Stimulated activated CD4-positive, alpha-beta T cell treated with anti-CD3 and anti-CD28 coated beads, TNF-alpha, amount 100 ng/mL, for 48 hours (primary cell): ENCODE measurements at places on chromosomes 2 and 18.

DNA sequence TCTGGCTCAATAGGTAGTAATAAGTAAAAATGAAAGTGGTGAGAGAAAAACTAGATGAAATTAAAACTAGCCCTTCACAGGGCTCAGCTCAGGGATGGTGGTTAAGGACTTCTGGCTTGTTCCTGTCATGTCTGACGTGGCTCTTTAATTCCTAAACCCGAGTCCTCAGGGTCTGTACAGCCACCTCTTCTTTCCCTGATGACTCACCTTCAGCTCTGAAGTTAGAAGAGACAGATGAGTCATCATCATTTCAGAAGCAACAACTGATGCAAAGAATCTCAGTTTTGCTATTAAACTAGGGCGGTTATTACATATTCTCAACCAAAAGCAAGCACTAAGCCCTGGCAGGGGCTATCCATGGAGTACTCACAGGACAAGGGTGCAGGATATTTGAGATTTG, 24.0 kb upstream of the ITGB6 start:
- no peak for DNase-seq

GRCh38 chr2:72051971-72052505, 95.6 kb downstream of the CYP26B1 start:
- no peak for DNase-seq

DNA sequence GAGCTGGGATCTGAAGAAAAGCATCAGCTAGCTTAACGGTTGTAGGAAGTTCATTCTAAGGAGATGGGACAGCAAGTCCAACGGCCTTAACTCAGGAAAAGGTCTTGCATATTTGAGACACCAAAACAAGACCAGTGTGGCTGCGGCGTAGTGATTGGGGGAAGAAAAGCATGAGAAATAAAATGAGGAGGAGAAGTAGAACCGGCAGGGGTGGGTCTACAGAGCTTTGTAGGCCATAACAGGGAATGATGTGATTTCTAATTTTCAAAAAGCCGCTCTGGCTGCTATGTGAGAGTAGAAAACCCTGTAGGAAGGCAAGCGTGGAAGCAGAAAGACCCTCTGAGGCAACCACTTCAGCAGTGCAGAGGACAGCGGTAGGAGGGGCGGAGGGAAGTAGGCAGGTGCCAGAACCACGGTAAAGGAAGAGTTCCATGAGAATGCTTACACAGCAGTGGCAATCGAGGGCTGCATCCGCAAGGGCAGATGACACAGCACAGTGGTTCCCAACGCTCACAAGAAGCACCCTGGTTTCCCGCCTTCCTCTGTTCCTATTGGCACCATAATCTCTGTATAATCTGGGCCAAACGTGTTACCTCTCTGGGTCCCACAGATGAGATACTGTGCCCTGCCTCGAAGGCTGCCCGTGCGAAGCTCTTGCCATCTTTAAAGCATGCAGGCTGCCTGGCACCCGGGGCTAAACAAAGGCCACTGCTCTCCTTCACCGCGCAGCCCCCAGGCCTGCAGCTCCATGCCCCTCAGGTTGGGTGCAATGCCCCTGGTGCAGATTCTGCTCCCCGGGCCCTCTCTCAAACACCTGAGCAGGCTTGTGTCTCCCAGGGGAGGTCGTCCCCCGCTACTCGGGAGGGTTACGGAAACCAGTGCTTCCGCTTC, 795 bp downstream of the ANKRD39 start:
- no peak for DNase-seq

GRCh38 chr2:107569496-107569895, 257.2 kb upstream of the RGPD4 start:
- DNase-seq = no peak

DNA sequence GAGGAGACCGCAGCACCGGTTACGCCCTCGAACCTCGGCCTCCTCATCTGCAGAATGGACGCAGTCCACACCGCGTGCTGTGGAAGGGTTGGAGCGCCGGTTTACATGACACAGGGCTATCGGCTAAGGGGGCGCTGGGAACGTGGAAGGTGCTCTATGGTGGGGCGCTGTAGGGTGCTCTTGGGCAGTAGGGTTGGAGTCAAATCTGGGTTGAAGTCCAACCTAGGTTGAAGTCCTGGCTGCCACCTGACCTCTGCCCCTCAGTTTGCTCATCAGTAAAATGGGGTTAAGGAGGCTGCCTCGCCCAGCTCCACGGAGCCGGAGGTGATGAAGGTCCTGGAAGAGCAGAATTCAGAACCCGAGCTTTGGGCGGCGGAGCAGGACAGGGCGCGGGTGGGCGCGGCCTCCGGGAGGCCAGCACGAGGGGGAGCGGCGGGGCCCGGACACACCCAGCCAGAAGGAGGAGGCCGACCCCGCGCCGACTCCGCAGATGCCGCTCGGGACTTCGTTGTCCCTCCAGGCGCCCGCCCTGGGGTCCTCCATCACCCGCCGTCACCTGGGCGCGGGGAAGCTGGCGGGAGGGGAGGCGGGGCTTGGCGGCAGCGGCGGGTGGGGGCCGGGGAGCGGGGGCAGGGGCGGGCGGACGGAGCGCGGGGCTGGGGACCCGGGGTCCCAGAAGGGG, 558 bp upstream of the GAREM2 start:
- no peak for DNase-seq

DNA sequence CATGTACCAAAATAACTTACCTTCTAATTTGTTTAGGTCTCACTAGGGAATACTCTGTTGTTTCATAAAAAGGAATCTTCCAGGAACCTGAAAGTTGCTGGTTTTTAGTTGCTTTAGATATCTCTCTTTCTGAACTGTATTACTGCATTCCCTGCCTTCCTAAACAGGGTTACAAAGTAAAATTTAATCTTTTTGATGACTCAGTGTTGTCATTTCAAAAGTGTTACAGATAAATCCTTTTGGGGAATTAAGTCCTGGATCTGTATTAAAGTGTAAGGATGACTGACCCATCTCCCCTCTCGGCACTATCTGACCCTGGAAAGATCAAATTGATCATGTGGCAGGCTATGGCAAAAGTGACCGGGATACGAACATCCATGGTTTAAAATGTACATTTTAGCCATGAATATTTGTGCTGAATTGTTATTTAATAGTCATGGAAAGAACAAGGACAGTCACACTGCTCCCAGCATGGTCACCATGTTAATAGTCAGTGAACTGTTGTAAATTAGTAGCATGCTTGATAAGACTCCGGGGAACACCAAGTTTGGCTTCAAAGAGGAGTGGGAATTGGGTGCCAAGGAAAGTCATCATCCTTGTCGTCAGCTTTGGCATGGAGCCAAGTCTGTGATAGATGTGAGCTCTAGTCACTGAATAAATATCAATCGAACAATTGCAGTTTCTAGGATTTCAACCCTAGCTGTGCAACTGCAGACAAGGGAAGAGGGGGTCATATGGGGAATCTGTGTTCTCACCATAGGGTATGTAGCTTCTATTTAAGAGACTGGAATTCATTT, 4.2 kb downstream of the PLEKHA3 start:
- DNase-seq = no peak

- DNase-seq = no peak
Observed at GRCh38 chr2:175107146-175107545, 60.9 kb downstream of the ATF2 start.

DNA sequence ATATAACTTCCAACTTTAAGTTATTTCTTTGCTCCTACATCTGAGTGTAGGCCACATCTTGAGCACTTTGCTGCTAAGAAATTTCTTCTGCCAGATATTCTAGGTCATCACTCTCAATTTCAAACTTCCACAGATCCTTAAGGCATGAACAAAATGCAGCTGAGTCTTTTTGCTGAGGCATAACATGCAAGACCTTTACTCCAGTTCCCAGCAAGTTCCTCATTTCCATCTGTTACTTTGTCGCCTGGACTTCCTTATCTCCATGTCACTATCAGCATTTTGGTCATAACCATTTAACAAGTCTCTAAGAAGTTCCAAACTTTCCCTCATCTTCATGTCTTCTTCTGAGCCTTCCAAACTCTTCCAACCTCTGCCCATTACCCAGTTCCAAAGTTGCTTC, 1077.3 kb upstream of the TMEFF2 start:
- no peak for DNase-seq

DNA sequence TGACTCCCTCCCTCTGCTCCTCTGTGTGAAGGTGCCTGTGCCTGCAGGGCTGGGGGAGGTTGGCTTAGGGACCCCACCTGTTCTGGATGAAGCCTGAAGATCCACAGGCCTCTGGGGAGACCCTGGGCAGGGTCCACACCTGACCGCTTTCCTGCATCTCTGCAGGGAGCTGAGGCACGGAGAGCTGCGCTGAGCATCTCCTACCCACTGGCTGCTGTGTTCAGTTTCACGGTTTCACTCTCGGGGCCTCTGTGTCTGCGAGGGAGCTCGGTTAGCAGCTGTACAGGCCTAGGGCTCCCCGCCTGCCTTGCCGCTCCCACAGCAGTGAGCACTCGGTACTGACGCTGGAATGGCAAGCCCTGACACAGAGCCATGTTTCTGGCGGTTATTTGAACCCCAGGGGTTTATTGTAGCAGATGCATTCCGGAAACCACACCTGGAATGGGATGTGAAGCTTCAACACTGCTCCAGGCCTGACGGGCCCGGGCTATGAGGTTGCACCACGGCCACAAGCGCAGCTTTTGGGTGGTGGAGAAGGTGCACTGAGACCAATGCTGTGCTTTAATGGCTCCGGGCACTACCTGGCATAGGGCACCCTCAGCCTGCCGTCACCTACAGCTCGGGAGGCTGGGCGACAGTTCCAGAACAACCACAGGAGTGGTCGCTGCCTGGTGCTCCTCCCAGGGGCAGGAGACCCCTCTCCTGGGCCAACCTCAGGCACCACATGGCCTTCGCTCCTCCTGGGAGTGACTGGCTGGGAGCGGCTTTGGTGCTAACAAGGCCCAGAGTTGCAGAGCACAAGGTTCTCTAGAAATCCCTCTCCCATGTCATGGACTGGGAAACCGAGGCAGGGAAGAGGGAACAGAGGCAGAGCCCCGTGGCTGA, 257.9 kb downstream of the NDUFA10 start:
- DNase-seq = no peak

DNA sequence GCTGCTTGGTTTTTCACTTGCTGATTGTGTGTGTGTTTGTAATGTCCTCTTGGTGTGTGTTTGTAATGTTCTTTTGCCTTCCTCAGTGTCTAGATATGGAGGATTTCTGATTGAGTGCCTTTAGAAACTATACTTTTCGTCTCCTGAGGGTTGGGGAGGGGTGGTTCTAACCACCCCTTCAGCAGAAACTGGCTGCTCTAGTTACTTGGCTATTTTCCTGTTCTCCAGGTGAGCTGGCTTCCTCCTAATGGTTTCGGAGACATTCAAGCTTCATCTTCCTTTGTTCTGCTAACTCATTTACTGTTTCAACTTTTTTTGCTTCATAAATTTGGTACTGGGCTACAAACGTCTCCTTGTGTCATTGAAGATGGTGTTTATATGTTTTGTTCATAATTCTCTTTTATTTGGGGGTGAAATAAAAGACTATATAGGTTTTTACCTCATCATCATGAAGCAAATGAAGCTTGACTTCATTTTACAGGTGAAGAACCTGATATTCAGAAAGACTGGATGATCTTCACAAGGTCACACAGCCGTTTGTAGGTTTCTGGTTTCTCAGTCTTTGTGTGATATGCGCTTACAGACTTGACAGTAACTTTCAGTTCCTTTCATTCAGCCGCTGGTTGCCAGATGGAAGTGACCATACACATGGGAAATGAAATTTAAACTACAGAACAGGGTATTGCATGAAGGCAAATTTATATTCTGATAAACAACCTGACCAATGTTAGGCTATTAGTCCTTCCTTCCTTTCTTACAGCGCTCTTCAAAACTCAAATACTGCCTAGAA, 238.5 kb downstream of the GALR1 start:
- DNase-seq = no peak

DNA sequence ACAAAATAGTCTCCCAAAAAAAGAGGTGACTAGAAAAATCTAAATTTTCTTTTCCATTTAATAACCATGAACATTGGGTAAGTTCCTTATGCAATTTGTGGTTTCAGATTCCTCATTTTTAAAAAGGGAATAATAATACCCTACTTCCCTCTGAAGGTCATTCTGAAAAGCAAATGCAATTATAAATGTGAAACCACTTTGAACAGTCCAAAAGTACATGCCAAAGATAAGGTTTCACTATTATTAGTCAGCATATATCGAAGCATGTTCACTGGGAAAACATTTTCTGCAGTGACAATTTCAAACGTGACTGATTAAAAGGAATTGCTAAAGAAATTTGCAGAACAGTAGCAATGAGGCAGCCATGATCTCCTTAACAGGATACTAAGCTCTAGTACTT, 100.1 kb upstream of the RNF152 start:
- DNase-seq = no peak

- no peak for DNase-seq
Observed at GRCh38 chr2:118844261-118845004, 3.0 kb downstream of the EN1 start.

- DNase-seq = no peak
Observed at GRCh38 chr2:238174701-238175100, 15.9 kb downstream of the ERFE start.

DNA sequence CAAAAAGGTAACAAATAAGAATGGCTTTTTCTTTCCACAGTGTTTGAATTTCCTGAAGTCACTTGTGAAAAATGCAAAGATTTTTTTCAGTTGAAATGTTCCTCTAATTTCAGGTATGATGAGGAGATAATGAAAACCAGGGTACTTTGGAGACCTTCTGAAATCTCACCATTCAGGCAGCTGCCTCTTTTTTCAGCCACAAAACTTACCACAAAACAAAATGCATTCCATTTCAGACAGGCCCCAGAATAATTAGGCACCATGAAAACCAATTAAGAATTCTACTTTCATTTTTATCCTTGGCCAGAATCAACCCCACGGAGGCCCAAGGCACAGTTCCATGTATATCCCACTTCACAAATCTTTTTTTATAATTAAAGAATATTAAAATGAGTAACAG, 880.3 kb upstream of the ACVR2A start:
- no peak for DNase-seq

- DNase-seq = no peak
Observed at GRCh38 chr18:49177812-49178211, 227.0 kb upstream of the SMAD7 start.

DNA sequence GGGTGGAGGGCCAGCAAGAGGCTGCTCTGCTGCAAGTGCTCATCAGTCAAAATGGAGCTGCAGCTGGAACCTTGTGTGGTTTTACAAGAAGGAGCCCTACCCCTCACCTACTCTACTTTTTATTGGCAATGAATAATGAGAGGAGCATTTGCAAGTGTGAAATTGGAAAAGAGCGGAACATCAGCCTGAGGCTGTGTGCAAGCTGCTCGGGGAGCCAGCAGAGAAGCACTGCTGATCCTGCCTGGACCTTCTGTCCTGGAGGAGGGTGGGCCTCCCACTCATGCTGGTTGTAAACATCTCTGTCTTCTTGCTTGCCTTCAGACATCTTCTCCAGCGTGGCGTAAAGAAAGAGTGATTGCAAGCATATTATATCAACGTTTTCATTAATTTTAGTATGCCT, 256.2 kb downstream of the DLGAP1 start:
- no peak for DNase-seq

DNA sequence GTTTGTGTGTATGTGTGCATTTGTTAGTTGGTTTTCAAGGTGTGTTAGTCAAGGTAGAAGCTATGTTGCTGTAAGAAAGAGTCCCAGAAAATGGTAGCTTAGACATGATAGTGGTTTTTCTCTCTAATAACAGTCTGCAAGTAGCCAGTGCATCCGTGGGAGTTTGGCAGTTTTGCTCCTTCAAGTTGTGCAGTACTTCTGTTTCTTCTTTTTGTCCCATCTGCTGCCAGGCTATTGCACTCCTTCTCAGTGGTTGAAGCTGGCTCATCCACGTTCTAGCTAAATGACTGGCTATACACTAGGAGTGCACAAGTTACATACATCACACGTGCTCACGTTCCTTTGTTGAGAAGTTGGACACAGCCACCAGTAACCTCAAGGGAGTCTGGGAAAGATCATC, 134.7 kb downstream of the ASXL3 start:
- no peak for DNase-seq

GRCh38 chr2:158191076-158191895, 89.6 kb downstream of the UPP2 start:
- peak; percentile 4 for DNase-seq
